ENCODE measurements at places on chromosomes 2 and 18.

- DNase-seq, result no peak
These were observed 15.6 kb downstream of the SUCLG1 start for GRCh38 chr2:84443477-84443876.

GRCh38 chr2:160575368-160575767, 81.8 kb upstream of the RBMS1 start:
- no peak for DNase-seq

GRCh38 chr2:198957181-198957580, 500.6 kb downstream of the SATB2 start:
- no peak for DNase-seq

- no peak for DNase-seq
These were observed 93.5 kb downstream of the GALNT3 start for GRCh38 chr2:165700531-165700930.

GRCh38 chr2:19461504-19462255, 103.3 kb upstream of the OSR1 start:
- DNase-seq, result no peak

- no peak for DNase-seq
These were observed 96.4 kb downstream of the ITGB1BP1 start for GRCh38 chr2:9326975-9327374.

DNA sequence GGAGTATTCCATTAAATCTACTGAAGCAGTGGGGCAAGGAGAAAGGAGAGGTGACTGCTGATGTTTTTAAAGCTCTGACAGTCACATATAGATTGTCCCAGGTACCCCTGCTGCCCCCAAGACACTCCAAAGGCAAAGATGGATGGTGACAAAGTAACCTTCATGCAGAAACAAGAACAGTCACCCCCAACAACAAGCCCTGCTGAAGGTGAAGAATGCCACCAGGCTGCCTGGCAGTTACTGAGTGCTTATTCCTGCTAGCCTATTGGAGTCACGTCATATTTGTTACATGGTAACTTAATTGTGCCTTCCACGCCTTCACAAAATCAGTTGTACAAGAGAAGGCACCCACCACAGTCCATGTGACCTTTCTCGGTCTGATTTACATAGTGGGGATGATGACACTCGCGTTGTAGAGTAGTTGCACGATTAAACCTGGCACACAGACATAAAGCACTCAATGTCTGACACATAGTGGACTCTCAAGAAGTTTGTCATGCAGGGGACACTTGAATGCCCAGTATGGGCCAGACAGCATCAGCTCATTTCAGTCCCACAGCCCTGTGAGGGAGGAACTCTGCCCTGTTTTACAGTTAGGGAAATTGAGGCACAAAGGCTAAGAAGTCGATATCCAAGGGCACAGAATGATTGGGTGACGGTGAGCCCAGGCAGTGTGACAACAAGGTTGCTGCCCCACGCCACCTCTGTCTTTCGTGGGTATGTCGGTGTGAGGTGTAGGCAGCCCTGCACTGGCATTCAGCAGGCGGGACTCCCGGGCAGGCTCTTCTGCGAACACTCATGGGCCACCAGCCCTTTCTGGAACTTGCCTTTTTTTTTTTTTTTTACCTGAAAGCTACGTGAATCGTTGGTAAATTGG, 62.7 kb downstream of the ZCCHC2 start:
- no peak for DNase-seq

DNA sequence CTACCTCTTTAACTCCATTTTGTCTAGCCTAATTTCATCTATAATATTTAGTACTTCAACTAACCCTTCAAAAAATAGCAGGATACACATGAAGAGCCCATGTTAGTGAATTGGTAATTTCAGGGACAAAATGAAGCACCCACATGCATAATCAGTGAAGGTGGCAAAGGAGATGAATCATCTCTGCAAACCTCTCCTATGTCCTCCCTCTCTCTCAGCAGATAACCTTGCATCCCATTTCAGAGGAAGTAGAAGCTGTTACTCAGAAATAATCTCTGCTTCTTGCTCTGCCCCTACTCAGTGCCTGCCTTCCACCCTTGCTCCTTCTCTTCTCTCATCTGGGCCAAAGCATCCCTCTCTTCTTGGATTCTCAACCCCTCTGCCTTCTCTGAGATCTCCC, 60.2 kb upstream of the CAVIN2 start:
- DNase-seq, result no peak
